ENCODE measurements at places on chromosomes 2 and 18.

DNA sequence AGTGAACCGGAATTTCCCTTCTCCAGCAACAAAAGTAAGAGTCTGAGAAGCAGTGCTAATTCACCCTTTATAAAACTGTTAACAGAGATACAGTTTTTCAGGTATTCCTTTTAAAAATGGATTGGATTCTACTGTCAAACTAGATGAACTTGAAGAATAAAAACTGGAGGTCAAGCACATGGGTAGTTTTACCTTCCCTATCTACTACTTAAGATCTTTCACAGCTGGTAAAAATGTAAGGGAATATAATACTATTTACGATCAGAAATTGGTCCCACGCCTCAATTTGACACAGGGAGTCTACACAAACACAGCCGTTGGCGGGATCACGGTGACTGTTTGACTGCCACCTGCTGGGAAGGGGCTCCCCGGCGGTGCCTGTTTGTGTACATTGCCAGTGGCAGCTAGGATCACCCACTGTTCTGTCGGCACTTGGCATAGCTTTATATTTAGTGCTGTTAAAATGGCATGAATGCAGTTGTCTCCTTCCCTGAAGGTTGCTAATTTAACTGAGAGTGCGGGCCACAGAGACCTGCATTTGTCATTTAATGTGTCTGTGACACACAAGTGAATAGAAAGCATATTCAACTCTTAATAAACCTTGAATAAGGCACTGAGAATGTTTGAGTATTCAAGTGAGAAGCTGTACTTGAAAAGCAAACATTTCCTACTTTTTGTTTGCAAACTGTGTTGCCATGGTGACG is 59.5 kb downstream of the ABCG8 start:
- no peak for DNase-seq

GRCh38 chr2:12819721-12820120 is 103.0 kb downstream of the TRIB2 start:
- no peak for DNase-seq

DNA sequence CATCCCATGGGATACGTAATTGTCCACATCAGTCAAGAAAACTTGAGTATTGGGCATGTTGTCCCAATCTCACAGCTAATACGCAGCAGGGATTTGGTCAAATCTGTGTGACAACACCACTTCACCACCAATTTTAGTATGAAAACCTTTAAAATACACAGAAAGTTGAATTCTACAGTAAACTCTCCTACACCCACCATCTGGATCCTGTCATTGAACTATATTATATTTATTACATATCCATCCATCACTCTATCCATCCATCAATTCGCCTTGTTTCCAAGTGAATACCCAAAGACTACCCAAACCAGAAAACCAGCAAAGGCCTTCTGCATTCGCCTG is 846 bp upstream of the FKBP7 start:
- no peak for DNase-seq

GRCh38 chr2:31256611-31257382 is 22.8 kb downstream of the EHD3 start:
- no peak for DNase-seq

GRCh38 chr2:66565291-66565690 is 130.4 kb downstream of the MEIS1 start:
- no peak for DNase-seq

DNA sequence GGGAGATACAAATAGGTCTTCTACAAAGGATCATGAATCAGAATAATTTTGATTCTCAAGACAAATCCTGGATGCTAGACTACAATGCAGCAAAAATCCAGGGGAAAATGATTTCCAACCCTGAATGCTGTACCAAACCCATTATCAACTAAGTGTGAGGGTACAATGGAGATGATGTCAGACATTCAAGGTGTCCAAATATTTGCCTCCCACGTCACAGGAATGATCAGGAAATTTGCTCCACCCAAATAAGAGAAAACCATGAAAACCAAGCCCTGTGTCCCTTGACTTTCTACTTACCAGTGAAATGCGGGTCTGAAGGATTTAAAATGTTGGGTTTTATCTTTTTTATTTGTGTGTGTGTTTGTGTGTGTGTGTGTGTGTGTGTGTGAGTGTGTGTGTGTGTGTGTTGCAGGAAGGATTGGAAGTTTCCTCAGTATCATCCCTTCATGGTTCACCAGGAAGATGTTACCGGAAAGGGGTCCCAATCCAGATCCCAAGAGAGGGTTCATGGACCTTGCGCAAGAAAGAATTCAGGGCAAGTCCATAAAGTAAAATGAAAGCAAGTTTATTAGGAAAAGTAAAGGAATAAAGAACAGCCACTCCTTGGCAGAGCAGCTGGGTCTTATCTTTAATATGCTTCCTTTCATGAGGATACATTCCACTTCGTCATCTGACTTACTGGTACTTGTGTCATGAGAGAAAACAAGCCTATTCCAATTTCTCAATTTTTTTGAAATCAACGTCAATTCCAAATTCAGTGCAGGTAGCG is 61.1 kb upstream of the ID2 start:
- DNase-seq, result no peak
